ENCODE measurements at places on chromosomes 1 and 21.

GRCh38 chr1:185438936-185439335, 121.9 kb upstream of the IVNS1ABP start:
- no peak for DNase-seq

GRCh38 chr1:31881688-31882000, 56.5 kb downstream of the PTP4A2 start:
- no peak for DNase-seq

DNA sequence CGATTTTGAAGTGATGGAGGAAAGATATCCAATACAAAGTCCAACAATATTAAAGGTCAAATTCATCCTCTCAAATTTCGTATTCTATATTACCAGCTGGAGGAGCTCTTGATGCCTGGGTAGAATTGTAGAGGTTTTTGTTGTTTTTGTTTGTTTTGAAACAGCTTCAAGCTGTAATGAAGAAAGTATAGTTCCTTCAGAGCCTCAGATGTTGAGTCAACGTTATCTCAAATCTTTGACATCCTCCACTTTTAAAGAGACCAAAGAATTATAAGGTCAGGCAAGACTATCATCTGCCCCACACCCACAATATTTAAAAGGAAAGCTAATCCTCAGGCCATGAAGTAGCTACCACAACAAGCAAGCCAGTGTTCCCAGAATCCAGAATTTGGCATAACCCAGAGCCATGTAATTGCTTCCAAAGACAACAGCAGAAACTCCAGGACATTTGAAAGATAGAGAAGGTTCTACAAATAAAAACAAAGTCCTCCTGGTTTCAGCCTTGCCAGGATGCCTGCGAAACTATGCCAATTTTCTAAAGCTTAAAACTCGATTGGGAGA, 24.9 kb downstream of the VAV3 start:
- DNase-seq, result no peak

DNA sequence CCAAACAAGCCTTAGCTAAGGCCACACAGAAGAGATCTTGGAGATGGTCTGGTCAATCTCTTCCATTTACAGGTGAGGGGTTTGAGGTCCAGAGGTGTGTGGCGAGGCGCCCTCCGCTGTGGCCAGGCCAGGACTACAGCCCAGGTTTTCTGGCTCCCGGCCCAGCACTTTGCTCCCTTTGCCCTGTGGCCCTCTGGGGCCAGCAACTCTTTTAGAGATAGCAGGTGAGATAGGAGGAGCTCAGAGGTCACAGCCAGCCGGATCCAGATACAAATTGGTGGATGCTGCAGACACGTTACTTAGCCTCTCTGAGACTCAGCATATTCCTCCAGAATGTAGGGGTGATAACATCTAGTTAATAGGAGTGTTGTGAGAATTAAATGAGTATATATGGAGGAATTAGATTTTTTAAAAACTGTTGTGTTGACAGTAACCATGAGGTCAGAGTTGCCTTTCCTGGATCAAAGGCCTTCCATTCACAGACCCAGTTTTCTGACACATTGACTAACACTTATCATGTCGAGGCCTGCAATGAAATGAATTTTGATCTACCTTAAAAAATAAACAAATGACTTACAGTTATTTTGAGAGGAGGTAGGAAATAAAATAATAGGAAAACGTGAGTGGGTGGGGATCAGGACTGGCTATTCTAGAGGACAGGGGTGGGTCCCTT, 16.6 kb downstream of the TEX35 start:
- no peak for DNase-seq

DNA sequence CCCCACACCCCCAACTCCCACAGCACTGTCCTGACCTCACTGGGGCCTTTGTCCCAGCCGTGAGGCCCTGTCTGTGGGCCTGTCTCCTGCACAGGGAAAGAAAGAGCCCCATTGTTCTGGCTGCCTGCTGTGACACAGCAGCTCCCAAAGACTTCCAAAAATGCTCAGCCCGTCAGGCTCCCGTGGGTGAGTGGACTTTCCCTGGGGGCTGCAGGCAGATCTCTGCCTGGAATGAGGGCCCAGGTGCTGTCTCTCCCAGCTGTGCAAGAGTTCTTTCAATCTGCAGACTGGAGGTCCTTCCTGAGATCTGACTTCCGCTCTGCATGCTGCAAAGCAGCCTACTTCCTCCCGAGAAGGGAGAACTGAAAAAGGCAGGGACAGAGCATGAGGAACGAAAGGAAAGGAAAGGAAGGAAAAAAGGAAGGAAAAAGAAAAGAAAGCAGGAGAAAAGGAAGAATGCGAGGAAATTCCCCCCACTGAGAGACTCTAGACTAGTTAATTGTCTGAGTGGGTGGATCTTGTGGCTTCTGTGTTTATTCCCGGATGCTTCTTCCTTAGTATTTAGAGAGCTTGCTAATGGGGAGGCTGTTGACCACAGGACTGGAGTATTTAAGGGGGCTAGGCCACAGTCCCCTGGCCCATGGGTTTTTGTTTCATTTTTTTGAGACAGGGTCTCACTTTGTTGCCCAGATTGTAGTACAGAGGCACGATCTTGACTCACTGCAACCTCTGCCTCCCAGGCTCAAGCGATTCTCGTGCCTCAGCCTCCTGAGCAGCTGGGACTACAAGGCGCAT, 15.0 kb downstream of the NES start:
- no peak for DNase-seq

DNA sequence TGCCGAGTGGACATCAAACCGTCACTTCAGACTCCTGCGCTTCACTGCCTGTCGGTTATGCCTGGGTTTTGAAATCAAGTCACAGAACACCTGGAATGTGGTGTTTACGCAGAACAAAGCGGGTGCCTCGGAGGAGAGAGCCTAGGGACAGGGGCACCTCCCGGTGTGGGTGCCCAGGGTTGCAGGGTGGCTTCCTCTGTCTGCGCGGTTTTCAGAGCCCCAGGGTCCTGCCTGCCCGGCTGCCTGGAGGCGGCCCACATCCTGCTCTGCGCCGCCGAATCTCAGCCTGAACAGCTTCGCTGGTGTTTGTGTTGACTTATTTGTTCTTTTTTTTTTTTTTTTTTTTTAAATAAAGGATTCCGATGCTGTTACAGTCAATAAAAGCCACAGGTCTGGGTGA, 113.5 kb upstream of the COL6A1 start:
- no peak for DNase-seq

DNA sequence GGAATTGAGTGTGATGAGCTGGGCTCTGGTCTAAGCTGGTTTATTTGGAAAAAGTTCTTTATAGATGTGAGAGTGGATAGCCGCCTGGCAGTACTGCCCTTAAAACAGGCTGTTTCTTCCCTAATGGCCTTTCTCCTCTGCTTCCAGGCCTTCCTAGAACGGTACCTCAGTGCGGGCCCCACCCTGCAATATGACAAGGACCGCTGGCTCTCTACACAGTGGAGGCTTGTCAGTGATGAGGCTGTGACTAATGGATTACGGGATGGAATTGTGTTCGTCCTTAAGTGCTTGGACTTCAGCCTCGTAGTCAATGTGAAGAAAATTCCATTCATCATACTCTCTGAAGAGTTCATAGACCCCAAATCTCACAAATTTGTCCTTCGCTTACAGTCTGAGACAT, 49.2 kb downstream of the VANGL1 start:
- no peak for DNase-seq

GRCh38 chr1:72037745-72038343, 244.5 kb downstream of the NEGR1 start:
- DNase-seq, result no peak

DNA sequence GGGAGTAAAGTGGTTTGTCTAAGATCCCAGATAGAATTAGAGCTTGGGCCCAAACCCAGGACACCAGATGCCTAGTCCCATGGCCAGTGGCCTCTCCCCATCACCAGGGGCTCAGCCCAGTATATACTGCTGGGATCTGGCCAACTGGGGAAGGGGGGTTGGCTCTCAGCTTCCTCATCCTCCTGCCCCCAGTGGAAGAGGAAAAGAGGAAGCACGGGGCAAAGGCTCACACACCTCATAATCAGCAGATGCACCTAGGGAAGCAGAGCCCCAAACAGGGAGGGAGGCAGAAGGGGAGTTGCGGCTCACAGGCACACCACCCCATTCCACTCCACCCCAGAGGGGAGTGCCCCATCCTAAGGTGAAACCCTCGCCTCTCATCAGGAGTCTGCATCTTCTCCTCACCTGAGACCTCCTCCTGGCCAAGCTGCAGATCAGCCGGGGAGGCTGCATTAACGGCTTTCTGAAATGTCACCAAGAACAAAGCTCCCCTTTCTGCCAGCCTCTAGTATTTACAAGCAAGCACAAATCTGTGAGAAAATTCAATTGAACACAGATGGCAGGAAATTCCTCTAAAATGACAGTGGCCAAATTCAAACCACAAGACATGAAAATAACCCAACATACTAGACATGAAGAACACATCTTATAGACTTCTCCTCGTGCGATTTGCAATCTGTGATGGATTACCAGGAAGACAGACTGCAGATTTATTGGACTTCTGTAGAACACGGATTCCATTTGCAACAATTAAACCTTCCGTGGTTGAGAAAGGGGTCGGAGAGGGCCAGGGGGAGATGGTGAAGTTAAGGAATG, 82.8 kb downstream of the GLIS1 start:
- no peak for DNase-seq

- no peak for DNase-seq
Observed at GRCh38 chr1:55035904-55036303, 3.4 kb upstream of the PCSK9 start.

GRCh38 chr1:72462186-72462905, 180.0 kb upstream of the NEGR1 start:
- no peak for DNase-seq

- no peak for DNase-seq
Observed at GRCh38 chr1:162217706-162218105, 148.2 kb downstream of the NOS1AP start.

DNA sequence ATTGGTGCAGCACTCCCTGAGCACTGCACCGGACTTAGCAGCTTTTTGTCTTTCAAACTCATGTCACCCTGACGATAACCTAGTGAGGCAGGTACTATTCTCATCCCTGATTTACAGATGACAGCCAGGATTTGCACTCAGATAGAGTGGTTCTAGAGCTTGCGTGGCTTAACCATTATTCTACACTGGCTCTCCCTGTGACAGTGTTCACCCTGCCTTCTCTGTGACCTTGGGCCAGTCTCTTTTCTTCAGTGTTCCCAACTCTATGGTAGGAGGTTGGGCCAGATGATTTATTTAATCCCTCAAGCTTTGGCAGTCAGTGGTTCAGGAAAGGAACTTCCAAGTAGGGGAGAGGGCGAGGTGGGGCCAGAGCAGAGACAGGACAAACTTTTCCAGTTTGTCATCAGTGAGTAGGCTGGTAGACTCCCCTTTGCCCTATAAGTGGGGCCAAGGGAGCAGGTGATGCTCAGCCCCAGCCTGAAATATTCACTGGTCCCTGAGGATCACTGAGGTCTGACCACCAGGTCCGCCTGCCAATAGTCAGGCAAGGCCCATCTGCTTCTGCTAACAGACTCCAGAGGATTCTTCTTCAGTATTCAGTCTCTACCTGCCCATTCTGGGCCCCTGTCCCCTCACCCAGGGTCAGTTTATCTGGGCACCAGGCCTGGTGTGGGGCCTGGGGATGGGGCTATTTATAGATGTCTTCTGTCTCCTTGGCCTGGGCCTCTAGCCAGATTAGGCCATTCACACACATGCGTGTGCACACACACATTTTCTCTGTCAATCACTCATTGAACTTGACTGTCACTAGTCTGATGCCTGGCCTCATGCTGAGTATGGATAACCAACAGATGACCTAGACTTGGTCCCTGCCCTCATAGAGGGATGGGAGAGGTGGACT, 8.8 kb upstream of the FABP3 start:
- DNase-seq, result no peak

- DNase-seq, result no peak
Observed at GRCh38 chr1:65992831-65993271, 200.2 kb downstream of the PDE4B start.

DNA sequence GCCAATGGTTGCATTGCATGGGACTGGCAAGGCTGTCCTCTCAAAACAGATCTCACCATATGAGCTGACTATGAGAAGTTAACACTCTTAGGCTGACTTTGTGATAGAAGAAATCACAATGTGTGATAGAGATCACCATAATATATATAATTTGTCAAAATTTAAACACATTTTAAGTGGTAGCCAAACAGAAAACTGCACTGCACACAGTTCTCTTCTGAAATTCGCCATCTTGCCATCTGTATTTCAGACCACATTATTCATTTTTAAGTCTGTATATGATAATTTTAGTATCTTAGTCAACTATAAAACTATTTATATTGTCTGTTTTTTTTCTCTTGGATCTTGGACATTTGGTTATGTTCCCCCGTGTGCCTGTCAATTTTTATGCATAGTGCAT, 374.7 kb downstream of the AJAP1 start:
- DNase-seq, result no peak

- DNase-seq, result no peak
Observed at GRCh38 chr21:42474043-42474831, 21.8 kb downstream of the RSPH1 start.

DNA sequence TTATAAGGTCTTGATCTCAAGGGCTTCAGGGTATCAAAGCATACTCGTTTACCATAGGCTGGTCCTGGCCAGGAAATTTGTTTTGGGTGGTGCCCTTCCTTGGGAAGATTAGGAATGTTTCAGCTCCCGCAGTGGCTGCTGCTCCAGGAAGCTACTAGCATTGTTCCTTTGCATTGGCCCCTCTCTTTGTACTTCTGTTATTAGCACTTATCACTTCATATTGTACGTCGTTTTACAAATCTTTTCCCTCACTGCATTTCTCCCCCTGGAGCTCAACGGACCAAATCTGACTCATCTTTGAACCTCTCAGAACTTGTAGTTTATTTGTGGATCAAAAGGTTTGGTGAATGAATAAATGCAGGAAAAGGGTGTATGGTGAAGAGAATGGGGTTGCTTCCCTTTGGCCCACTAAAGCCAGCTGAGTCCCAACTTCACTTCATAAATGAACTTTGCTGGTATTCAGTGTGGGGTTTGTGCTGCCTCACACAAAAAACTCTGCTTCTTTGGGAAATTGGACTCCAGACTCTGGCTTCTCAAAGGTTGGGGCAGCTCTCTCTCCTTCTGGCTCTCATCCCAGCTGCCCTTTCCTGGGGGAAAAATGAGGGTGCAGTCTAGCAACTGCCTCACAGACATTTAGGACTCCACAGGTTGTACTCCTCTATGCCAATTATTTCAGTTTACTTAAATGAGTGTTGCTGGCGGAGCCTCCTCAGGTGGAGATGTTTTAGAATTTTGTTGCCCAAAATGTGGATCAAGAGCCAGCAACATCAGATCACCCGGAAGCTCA, 5.9 kb downstream of the GNAT2 start:
- DNase-seq, result no peak

- DNase-seq, result no peak
Observed at GRCh38 chr1:178961331-178961730, 64.4 kb upstream of the FAM20B start.

DNA sequence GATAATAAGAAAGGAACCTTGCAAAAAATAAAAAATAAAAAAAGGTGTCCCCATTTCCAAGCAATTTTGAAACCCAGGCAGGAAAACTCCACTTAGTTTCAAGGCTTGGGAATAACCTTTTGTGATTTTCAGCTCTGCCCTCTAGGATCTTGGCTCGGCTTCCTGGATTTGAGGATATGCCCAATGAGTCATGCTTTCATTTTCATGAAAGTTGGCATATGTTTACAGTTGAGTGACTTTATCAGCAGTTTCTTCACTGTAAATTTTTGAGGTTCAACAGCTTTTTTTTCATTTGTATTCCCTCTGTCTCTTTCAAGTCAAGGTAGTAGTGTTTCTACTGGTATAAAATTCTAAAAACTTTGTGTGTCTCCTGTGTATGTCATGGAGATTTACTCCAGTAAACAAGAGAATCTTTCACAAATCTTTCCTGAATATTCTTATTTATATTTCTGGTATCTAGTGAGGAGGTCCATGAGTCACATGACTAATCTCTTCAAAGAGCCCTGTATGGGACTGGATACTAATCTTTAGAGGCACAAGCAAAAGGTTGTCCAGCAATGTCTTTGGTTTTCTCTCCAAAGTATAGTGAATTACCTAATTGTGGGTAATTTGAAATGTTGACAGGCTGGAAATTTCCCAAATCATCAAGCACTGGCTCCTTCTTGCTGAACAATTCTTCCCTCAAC, 335.3 kb downstream of the BRINP2 start:
- DNase-seq, result no peak
